ENCODE measurements at places on chromosomes 11 and 22. TPM values are rescaled to one million over a fixed set of nuclear protein-coding genes. Genes with fewer than 3 reads are reported as not detected.

- no peak for DNase-seq
Observed at GRCh38 chr11:8867035-8867434, 44.0 kb upstream of the AKIP1 start.

Gene KCNJ4
- total RNA-seq: not detected

- DNase-seq: no peak
Observed at GRCh38 chr11:78349624-78350023, 68.0 kb downstream of the GAB2 start.

DNA sequence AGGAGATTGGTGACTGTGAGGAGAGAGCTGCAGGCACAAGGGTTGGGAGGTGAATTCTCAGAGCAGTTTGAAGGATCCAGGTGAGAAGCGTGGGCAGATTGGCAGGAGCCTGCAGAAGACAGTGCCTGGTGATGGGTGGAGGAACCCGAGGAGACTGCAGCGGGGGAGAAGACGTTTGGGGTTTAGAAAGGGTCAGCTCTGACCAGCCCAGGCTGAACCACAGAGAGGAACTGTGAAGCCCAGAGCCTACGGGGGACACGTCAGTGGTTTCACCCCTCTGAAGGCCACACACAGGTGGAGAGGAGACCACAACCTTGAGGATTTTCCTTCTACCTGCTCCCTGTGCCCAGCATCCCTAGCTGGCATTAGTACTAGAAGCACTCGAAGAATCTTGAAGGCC, 154.8 kb upstream of the TBCEL start:
- DNase-seq: no peak

Gene APOA4
- total RNA-seq: not detected

DNA sequence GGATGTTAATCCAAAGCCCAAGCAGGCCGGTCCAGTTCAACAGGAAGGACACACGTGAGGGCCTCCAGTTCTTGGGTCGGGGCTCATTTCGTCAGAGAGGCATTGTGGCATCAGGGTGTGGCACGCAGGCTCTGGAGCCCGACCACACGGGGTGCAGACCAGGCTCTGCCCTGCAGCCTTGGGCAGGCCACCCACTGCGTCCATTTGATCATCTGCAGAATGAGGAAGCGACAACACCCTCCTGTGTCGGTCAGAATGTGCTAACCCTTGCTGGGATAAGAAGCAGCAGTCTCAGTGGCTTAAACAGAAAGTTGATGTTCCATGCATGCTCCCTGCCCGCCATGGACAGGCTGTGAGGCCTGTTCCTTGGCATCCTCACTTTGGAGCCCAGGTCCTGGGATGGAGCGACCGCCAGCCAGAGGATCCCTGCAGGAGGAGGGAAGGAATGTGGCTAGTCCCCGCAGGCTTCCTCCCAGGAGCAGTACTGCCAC, 10.8 kb downstream of the RIBC2 start:
- no peak for DNase-seq

DNA sequence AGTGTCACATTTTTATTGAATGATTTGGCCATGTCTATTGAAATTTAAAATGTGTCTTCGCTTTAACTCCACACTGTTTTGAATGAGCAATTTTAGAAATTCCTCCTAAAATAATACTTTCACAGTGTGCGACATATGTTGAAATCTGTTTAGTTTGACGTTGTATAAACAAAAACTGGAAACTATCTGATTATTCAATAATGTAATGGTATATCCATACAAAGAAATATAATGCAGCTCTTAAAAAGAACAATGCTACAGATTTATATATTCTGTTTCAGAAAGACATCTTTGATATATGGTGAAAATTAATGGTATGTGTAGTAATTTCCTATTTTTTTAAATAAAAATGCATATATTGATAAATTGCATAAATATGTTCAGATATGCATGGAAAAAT, 268.7 kb upstream of the SORL1-AS1 start:
- DNase-seq: no peak

Gene KLHL35
- 0.37 TPM for total RNA-seq

DNA sequence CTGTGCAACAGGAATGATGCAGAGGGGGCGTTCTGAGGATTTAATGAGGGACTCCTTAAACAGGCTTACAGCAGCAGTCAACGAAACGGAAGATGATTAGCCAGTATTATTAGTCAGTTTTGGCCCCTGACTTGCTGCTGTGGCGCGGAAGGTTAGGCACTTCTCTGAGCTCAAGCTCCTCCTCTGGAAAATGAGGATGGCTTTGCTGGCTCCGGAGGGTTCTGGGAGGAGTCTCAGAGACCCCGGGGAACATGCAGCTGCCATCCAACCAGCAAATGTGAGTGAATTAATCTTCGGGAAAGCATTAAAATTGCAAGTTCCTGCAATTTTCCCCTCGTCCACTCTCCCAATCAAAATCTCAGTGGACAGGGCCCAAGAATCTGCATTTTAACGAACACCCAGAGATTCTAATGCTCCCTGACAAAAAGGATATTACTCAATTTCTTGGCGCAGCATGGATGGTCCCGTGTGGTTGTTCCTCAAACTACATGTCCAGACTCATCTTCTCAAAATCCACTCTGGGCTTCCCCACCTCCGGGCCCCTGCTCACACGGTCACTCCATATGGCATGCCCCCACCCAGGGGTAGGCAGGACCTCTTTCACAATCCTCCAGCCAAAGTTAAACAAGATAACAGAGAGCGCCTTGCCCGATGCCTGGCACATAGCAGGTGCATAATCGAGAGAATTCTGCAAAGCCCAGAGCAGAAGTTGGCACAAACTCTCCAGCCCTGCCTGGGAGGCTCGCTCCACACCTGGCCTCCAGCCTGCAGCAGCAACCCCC, 6.4 kb downstream of the ELFN2 start:
- DNase-seq: no peak

GRCh38 chr22:25453557-25453956, 110.9 kb upstream of the GRK3 start:
- DNase-seq: no peak

All from left colon (tissue), 2 donors.